Stimulated activated CD8-positive, alpha-beta memory T cell treated with anti-CD3 and anti-CD28 coated beads, Interleukin-7, amount 100 ng/mL, for 48 hours (primary cell): ENCODE measurements at places on chromosomes 4 and X.

- no peak for DNase-seq
These were observed 5.0 kb upstream of the MGST2 start for GRCh38 chr4:139660568-139661043.

DNA sequence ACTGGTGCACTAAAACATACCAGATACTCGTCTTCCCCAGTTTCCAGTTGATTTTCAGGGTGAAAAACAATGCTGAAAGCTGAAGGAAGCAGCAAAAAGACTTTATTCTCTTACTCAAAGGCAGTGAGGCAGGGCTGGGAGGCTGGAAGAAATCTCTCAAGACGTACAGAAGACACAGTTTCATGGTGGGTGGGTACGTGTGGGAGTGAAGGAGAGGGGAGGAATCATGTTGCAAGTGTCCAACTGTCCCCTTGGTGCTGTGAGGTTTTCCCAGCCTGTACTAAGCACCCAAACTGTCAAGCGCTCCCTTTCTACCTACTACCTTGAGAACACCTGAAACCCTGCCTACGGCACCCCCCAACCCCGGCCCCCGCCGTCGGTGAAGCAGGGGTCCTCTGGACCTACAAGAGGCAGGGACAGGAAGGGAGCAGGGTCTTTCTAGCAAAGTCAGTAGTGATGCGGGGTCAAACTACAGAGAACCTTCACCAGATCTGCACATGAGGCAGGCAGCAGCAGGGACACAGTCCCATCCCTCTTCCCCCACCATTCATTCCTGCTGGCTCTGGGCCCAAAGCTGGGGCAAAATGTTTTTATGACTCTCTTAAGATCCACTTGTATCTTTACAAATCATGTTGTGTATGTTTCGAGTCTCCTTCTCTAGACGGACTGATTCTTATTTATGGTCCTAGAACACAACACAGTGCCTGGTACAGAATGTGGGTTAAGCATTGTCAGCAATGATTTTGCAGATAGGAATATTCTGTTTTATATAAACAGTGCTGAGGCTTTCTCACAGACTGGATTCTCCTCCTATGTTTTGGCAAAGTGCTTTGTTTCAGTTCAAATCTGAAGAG is 2.4 kb upstream of the SETD7 start:
- DNase-seq = no peak

DNA sequence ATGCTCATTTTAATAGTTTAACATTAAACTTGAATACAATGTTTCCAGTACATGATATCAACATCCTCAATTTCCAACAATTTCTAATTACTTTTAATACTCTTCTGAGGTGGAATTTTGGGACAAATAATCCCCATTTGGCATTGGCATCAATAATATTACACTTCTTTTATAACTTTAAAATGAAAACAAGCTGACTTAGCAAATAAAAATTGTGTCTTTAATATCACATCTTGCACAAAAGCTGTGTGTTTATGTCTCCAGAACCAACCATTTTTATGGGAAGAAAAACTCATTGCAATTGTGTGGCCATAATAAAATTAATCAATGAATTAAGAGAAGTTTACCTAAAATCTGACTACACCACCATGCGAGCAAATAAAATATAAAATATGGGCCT is 2552.6 kb downstream of the PCDH7 start:
- DNase-seq = no peak

GRCh38 chr4:15526924-15527592 is 57.4 kb downstream of the CC2D2A start:
- no peak for DNase-seq

- no peak for DNase-seq
These were observed 94.8 kb downstream of the GPRIN3 start for GRCh38 chr4:89212666-89213381.
